ENCODE measurements at places on chromosomes 11 and 22. TPM values are rescaled to one million over a fixed set of nuclear protein-coding genes. Genes with fewer than 3 reads are reported as not detected.

DNA sequence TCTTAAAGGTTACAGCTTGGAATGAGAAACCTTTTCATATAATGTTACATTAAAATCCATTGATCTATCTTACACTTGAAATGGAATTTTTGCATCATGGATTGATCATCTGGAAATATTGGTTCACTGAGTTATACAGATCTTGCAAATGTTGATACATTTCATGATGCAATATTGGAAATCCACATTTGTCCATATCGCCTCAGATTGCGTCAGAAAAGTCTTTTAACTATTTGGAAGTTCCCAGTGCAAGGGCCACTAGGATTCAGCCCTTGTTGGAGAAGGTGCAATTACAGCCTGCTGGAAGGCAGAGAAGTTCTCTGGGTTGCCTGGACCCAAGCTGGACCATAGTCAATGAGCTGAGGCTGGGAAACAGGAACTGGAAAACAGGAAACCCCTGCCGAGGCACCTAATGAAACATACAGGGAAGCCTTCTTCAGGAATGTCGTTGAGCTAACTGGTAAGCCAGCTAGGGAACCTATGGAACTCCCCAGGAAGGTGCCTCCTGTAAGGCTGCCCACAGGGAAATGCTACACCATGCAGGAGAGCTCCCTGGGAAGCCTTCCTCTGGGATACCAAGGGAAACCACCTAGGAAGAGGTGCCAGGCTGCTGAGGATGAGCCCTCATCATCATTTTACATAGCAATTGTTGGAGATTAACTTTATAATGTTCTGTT is 600.4 kb upstream of the CADM1 start:
- no peak for DNase-seq

DNA sequence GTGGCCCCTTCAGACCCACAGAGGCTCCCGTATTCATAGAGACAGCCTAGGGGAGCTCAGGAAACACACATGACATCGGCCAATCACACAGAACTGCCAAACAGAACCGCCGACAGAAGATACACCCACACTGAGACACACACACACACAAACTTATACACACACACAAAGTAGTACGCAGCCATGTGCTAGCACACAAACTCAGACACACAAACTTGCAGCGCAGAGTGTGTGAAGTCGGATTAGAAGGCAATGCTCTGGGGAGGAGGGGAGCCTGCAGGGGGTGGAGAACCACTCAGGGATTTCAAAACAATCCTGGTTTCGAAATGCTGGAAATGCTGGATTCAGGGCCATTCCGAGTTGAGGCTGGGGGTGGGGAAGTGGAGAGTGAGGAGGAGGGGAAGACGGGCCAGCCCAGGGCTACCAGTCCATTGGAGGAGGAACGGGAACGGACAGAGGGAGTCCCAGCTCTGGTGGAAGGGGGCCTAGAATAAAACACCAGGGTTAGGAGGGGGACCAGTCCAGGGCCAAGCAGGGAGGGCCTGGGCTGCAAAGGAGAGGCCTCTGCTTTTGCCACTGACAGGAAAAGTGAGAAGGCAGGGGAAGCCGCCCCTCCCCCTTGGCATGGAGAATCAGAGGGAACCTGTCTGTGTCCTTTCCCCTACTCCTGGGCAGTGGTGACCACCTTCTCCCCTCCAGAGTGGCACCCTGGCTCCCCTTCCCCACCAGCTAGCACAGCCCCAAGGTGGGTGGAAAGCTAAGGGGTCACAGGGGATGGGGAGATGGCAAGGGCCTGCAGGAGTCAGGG is 4.4 kb downstream of the BCL9L start:
- DNase-seq, result peak; percentile 92

DNA sequence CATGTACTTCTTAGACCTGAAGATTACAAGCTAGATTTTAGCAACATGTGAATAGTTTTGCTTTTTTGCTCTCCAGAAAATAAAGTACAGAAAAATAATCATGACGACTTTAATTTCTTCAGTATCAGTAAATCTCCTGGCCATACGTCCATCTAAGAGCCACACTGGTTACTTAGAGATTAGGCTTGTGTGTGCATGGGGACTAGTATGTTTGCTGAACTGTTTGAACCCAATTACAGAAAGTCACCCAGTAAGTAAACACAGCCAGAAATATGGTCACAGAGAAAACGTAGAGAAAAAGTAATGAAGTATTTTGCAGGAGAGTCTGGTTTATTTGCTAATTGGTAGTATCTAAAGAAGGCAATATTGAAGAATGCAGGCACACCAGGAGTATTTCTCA is 1053.6 kb upstream of the CCDC90B start:
- no peak for DNase-seq

DNA sequence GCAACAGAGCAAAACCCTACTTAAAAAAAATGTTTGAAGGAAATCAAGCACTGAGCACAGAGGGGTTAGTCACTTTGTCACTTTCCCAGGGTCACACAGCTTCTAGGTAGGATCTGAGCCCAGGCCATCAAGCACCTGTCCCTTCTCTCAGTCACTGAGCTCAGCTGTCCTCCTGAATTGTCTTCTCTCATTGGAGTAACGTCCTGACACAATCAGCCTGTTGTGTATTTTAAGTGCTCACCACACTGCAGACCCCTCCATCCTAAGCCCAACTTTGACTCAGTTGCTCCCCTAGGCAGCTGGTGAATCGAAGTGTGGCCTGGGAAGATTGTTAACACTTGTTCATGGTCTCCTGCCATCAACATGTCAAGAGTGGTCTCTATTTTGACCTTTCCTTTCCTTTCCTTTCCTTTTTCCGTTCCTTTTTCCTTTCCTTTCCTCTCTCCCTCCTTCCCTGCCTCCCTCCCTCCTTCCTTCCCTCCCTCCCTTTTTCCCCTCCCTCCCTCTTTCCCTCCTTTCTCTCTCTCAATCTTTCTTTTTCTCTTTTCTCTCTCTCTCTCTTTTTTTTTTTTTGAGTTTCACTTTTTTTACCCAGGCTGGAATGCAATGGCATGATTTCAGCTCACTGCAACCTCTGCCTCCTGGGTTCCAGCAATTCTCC is 76.1 kb downstream of the PIWIL3 start:
- DNase-seq, result no peak

Gene MMP3
- polyA plus RNA-seq, result not detected

- DNase-seq, result no peak
Measured at GRCh38 chr22:48743601-48744282, 1083.9 kb downstream of the BRD1 start.

GRCh38 chr22:39089928-39090327 is 7.1 kb upstream of the APOBEC3H start:
- no peak for DNase-seq

Gene MCAM
- polyA plus RNA-seq, result 139 TPM

DNA sequence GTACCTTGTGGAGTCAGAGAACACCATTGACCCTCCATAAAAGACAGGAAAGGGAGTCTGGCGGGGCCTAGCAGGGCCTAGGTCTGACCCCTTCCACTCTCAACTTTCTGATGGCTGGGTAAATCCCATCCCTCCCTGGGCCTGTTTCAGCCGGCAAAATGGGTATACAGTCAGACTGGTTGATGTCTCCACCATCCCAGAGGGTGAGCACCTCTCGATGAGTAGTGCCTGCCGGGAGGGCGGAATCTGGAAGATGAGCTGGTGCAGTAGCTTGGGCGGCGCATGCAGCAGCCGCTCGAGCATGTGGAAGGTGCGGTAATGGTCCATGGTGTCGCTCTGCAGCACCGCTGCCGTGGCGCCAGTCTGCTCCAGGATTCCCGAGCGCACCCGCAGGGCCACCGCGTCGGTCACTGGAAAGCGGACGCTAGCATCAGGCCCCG is 528 bp downstream of the FIBP start:
- DNase-seq, result no peak

DNA sequence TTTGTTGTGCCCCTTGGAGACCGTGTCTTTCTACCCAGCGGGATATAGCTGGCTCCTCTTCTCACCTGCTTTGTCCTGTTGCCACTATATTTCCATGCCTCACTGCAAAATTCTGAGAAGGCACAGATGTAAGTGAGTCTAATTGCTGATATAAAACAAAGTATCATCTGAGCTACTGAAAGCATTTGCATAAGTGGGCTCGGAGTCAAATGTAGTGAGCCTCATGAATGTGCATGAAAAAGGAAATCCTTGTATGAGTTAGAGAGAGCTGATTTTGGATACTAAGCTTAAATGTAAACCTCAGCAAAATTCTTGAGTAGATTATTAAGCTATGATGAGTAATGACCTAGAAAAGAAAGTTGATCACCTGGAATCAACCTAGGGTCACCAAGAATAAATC is 13.9 kb downstream of the OVCH2 start:
- no peak for DNase-seq

DNA sequence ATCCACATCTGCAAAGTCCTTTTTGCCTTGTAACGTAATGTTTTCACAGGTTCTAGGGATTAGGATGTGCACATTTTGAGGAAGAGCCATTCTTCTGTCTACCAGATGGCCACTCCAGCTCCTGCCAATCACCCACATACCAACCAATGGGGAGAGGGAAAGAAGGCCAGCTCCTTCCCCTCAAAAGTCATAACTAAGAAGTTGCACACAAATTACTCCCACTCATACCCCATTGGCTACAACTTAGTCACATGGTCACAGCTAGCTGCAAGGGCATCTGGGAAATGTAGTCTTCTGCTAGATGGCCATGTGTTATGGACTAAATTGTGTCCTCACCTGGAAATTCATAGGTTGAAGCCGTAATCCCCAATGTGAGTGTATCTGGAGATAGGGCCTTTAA is 15.4 kb upstream of the MYOD1 start:
- DNase-seq, result no peak

DNA sequence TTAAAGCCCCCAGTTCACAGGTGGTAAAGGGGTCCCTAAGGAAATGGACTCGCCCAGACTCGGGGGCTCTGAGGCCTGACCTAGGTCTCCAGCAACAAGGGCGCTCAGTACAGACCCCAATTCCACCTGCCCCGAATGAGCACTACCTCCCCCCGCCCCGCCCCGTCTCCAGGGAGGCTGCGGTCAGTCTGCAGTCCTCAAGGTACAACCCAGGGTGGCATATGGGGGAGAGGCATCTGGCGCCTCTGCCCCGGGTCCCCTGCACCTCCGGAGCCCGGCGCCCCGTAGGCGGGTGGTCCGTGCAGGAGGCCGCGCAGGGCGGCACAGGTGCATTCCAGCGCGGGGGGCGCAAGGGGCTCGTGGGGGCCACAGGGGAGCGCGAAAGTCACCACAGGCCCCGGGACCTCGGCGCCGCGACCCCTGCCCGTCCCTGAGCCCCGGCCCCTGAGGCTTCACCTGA is 361 bp downstream of the CTSD start:
- DNase-seq, result no peak

Gene FGF4
- polyA plus RNA-seq, result not detected

Gene DNAJB7
- polyA plus RNA-seq, result 0.70 TPM

DNA sequence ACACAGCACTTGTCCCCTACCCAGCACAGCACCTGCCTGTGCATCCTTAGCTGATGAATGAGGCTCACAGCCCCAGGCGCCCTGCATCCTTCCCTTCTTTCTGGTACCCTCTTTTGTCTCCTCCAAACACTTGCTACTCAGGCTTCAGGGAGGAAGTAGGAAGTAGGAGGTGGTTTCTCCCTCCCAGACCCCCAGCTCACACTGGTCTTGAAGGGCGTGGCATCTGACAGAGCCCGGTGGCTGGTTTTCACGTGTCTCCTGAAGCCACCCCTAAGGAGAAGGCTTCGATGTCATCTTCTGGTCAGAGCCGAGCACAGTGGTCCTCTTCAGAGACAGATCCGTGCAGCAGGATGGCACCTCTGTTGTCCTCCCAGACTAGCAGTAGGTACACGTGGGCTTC is 109.8 kb downstream of the PTPRJ start:
- DNase-seq, result no peak

Gene OR5B21
- not detected for polyA plus RNA-seq

- DNase-seq, result no peak
Measured at GRCh38 chr11:15615398-15616096, 500.8 kb downstream of the INSC start.

- no peak for DNase-seq
Measured at GRCh38 chr11:82250047-82250446, 483.6 kb downstream of the FAM181B start.

- no peak for DNase-seq
Measured at GRCh38 chr11:107707807-107708206, 4.0 kb downstream of the SLN start.

- DNase-seq, result no peak
Measured at GRCh38 chr22:49491726-49492125, 335.9 kb downstream of the BRD1 start.

GRCh38 chr22:30873086-30873650 is 95.4 kb downstream of the MORC2 start:
- DNase-seq, result no peak

GRCh38 chr22:31344578-31345330 is 1.4 kb downstream of the PATZ1 start:
- peak; percentile 45 for DNase-seq

DNA sequence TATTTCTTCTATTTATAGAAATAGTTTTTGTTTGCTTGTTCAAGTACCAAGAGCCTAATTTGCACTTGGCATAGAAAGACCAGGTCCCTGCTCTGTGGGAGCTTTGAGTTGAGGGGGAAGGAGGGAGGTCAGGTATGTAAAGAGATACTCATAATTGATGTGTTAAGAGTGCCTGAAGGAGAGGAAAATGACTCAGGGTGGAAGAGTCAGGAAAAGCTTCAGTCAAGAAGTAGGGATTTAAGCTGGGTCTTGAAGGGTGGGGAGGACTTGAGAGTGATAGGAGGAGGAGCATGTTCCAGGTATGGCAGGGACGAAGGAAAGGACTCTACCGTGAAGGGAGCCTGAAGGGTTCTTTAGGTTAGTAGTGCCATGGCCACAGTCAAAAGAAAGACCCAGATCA is 9.0 kb downstream of the RBX1 start:
- DNase-seq, result no peak

Gene TP53I11
- polyA plus RNA-seq, result 51.3 TPM

- DNase-seq, result peak; percentile 91
Measured at GRCh38 chr22:44753189-44754042, 1.0 kb downstream of the ARHGAP8 start.

- DNase-seq, result no peak
Measured at GRCh38 chr22:30043161-30043560, 37.1 kb upstream of the HORMAD2 start.

Gene ZNF70
- polyA plus RNA-seq, result 6.8 TPM

DNA sequence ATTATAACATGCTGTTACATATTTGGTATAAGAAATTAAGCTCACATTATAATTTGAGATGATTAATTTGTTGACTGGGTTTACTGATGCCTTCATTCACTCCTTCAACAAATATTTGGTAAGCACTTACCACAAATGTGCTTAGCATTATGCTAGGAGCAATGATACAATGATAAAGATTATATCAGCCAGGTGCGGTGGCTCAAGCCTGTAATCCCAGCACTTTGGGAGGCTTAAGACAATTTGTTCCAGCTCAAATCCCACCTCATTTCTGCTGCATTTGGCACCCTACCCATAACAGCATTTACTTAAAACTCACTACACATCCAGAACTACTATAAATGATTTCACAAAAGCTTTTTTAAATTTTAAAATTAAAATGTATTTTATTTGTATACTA is 1263.6 kb upstream of the RAG2 start:
- no peak for DNase-seq

Gene FREY1
- 0.32 TPM for polyA plus RNA-seq
